ENCODE measurements at places on chromosomes 16 and 17. TPM values are rescaled to one million over a fixed set of nuclear protein-coding genes. Genes with fewer than 3 reads are reported as not detected.
A peak's percentile ranks its signal among the peaks of the same experiment; 100 is the strongest.

ALOX15 gene
- total RNA-seq: not detected

DNA sequence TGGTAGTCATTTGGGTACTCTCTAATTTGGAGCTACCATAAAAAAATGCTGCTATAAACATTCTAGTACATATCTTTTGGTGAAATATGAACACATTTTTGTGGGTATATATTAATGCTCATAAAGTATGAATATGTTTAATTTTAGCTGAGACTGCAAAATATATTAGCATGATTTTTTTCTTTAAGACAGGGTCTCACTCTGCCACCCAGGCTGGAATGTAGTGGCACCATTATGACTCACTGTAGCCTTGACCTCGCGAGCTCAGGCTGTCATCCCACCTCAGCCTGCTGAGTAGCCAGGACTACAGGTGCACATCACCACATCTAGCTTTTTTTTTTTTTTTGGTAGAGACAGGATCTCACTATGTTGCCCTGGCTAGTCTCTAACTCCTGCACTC lies 371.7 kb downstream of the SOX9 start:
- no peak for DNase-seq

SOST gene
- not detected for total RNA-seq

FGF11 gene
- total RNA-seq: not detected

GRCh38 chr16:78220571-78220970 lies 121.1 kb downstream of the WWOX start:
- no peak for DNase-seq

DNA sequence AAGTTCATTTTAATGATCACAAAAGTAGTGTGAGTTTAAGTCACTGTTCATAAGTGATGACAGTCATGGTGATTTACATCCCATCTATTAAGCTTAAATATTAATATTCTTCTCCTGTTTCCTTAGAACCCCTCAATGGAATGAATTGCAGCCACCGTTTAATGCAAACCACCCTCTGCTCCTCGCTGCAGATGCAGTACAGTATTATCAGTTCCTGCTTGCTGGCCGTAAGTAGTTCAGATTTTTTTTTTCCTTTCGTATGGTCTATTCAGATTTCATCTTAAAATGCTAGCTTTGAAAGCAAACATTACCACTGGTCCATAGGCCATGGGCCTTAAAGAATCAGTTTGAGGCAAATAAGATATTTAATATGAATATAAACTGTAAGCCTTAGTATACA lies 359.0 kb upstream of the TBX2 start:
- DNase-seq: no peak

OVCA2 gene
- 67.3 TPM for total RNA-seq

B3GNT9 gene
- total RNA-seq: 88.0 TPM

SMIM36 gene
- not detected for total RNA-seq

GRCh38 chr17:64028874-64029464 lies 8.5 kb upstream of the ICAM2 start:
- peak; percentile 81 for DNase-seq

TPSB2 gene
- total RNA-seq: not detected

GRCh38 chr17:1774390-1775176 lies 12.7 kb downstream of the SERPINF1 start:
- no peak for DNase-seq

DNA sequence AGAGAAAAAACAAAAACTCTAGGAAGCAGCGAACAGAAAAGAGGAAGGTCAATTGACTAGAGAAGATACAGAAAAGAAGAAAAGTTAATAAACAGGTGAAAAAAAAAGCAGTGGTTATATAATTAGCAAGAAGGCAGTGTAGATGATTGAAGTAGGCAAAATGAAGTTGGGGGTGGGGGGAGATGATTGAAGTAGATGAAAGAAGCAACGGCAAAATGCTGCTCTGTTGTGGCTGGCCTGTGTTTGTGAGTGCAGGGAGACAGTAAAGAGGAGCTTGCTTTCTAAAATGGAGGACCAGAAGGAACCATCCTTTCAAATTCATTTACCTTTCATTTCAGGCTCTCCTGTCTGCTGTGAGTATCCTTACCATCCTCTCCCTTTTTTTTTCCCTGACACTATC lies 3.6 kb downstream of the EVI2B start:
- DNase-seq: no peak

PRAC1 gene
- total RNA-seq: not detected

GRCh38 chr16:21158208-21159110 lies at the start of gene LDAF1:
Gene LDAF1 (plus strand): TSS chr16:21158674. CDS start chr16:21161183, 2,509 bp downstream.
- peak; percentile 95 for DNase-seq

DNA sequence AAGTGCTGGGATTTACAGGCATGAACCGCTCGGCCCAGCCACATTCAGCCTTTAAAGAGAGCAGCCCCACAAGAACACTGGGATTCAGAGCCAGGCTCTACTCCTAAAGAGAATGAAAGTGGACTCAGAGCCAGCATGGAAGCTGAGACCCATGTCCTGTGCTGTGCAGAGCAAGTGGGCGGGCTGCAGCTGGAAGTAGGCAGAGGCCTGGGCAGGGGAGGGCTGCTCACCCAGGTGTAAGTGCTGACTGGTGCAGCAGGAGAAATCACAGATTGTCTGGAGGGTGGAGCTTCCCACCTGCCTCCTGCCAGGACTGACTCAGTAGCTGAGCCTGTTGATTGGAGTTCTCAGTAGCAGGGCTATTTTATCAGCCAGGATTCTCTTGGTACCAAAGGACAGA lies 178.7 kb downstream of the KATNIP start:
- DNase-seq: no peak

DNA sequence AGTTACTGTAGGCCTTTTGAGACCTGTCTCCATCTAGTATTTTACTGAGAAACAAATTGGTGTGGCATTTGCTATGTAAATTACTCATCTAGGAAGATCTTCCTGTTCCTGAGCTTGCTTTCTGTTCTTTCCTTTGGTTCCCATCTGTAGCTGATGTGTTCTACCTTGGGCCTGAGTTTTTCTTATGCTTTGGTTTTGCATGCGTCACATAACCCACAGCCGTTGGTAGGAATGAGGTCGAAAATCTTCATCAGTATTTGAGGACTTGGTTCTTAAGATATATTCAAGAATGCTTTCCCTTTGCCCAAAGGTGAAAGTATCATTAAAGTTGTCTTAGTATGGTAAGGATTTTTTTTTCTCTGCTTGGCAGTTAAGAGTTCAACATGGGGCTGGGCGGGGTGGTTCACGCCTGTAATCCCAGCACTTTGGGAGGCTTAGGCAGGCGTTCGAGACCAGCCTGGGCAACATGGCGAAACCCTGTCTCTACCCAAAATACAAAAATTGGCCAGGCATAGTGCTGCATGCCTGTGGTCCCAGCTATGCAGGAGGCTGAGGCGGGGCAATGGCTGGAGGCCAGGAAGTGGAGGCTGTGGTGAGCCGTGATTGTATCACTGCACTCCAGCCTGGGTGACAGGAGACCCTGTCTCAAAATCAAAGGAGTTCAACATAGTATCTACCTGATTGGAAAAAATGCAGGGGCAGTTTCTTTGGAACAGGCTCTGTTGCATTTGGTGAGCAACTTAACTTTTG lies 28.8 kb downstream of the IST1 start:
- DNase-seq: peak; percentile 29

TRPV3 gene
- total RNA-seq: 0.89 TPM

- DNase-seq: no peak
Observed at GRCh38 chr16:17526956-17527937, 56.5 kb upstream of the XYLT1 start.

DNA sequence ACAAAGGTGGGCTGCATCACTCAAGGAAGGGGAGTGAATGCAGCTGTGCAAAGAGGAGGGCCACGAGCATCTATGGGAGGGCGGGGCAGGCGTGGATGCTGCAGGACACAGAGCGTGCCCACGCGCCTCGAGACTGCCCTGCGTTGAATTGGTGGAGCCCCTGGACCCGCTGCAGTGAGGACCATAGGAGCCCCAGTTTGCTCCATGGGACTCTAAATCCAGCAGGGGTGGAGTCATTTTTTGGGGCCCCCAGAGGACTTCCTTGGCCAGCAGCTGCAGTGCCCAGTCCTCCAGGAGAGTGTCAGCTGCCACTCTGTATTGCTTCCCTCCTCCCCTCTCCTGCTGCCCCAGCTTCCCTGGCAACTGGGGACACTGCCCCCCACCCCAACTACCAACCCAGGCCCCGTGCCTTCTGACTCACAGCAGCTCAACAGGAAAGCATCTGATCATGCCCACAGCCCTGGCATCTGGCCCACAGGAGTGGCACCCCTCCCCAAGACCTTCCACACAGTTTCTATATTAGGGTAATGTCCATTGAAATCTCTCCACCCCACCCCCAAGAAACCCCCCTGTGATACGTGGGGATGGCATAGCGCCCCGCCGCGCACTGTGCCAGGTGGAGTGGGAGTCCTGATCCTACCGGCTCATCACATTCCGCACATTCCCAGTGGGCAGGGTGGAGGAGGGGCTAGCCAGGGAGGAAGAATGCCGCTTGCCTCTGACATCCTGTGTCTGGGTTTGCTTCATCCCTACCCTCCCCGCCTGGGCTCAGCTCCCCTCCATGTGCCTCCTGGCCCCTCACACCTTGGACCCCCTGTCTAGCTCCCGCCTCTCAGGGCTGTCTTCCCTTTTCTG lies 27.8 kb upstream of the ITGA3 start:
- DNase-seq: peak; percentile 70

VMO1 gene
- total RNA-seq: not detected

TBC1D26 gene
- not detected for total RNA-seq

- no peak for DNase-seq
Observed at GRCh38 chr17:54861471-54861983, 39.1 kb upstream of the TOM1L1 start.

DNA sequence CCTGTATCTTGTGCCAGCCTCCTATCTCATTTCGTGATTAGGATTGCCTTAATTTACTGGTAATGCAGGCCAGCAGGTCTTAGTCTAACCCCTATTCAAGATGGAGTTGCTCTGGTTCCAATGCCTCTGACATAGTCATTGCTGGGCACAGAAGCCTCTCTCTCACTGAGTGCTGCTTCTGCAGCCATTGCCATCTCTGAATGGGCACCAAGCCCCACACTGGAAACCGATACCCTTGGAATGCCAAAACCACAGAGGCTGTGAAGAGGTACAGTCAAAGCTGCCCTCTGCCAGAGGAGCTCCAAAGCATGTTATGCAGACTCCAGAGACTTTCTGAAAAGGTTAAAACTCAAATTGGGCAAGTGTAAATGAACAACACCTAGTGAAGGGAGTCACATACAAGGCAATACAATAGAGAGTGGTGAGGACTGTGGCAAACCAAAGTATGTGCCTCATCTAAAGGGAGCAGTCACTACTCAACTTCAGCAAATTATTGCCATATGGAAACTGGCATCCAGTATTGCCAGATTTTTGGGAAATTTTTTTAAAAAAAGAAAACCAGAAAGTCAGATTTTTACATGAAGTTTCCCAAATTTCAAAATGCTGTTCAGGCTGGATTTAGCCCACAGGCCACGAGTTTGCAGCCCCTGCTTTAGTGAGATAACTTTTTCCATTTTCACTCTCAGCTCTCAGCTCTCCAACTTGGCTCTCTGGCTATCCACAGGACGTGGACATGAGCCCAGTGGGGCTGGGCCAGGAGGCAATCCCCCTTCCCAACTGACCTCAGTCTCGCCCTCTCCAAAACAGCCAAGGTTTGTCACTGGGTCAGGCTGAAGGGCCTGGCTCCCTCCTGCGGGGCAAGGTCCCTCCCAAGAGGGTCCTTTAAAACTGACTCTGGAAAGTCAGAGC lies 2.1 kb upstream of the MMP2 start:
- peak; percentile 45 for DNase-seq

DNA sequence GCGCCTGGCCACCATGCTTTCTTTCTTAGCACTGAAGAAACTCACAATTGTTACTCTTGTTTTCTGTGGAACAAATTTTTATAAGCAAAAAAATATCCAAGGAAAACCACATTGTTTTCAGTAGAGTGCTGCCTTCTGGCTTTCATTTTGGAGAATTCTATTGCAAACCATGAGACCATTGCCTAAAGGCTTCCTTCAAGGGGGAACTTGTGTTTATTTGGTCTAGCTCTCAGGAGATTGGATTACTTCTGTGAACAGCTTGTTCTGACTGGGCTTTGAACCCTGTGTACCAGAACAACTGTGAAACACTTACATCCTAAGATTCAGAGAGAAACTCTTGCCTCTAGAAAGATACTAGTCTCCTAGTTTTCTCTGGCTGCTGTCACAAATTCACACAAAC lies 32.1 kb downstream of the TOM1L1 start:
- no peak for DNase-seq

DNA sequence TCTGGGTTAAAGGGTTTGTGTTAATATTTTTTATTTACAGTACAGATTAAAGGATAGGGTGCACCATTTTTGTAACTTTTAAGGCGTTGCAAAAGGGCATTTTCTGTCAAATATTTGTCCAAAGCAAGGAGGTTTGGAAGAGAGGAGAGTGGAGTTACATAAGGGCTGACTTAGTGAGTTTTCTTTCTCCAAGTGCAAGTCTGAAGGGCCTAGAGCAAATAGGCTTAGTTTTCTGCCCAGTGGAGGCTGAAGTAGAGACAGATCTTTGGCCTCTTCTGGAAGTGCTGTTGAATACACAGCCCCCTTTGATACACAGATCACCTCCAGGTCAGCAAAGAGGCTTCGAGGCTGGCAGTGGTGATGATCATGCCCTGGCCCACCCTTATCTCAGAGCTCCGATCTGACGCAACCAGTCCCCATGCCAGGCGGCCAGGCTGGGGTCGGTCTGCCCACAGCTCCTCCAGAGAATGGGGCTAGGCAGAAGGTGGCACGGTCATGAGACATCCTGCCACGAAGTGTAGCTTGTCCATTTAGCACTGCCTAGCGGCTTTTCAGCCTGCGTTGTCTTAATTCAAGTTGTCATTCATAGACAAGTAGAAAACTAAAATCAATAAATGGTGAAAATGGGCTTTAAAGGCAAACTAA lies 79.5 kb upstream of the IRX3 start:
- no peak for DNase-seq

GRCh38 chr17:5893741-5894140 lies 176.4 kb upstream of the WSCD1 start:
- DNase-seq: no peak

- DNase-seq: no peak
Observed at GRCh38 chr17:10421211-10421610, 539 bp downstream of the MYH8 start.

DNA sequence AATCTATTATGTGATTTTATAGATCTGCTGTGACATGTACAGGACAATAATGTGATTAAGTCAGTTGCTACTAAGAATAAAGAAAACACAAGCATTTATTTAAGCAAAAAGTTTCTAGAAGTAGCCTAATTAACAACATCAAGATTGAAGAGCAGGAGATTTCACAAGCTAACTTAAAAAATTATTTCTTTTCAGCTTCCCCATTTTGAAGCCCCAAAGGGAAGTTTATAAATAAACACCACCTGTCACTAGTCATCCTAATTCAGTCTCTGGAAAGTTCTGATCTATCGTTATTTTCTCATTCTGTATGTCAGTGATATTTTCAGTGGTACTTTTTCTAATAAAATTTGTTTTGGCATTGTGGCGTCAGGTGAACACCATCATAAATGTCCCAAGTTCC lies 8.3 kb downstream of the CAPNS2 start:
- no peak for DNase-seq

- peak; percentile 56 for DNase-seq
Observed at GRCh38 chr17:15516150-15516549, 47.1 kb downstream of the TVP23C start.

ARL17B gene
- 2.6 TPM for total RNA-seq

EFCAB13 gene
- total RNA-seq: 1.4 TPM

All from GM23248 (cell line).